ENCODE measurements at places on chromosomes 12 and 14. TPM values are rescaled to one million over a fixed set of nuclear protein-coding genes. Genes with fewer than 3 reads are reported as not detected.

GRCh38 chr12:65367396-65367795 lies 88.9 kb downstream of the MSRB3 start:
- no peak overlapping the region for H3K27ac ChIP-seq
- H3K4me1 ChIP-seq, result no peaks in the 10 kb centered on the region
- no peak overlapping the region for H3K4me3 ChIP-seq
- H3K36me3 ChIP-seq, result no peaks in the 10 kb centered on the region

The NOS1 gene
- polyA plus RNA-seq, result 11.4 TPM

- DNase-seq, result no peak
- no peak overlapping the region for H3K4me3 ChIP-seq
- H3K27me3 ChIP-seq, result no peaks in the 10 kb centered on the region
- no peak overlapping the region for H3K27ac ChIP-seq
- H3K36me3 ChIP-seq, result peaks cover 38% of the 10 kb centered on the region
- no peaks in the 10 kb centered on the region for H3K4me1 ChIP-seq
Observed at GRCh38 chr12:132033627-132034026, 83.9 kb downstream of the EP400 start.

The PTGER2 gene
- polyA plus RNA-seq, result 0.28 TPM

The CFAP251 gene
- polyA plus RNA-seq, result 74.2 TPM

GRCh38 chr12:130141105-130141504 lies 21.2 kb upstream of the FZD10 start:
- H3K36me3 ChIP-seq, result no peaks in the 10 kb centered on the region
- no peak overlapping the region for H3K27ac ChIP-seq
- H3K4me3 ChIP-seq, result no peak overlapping the region
- H3K4me1 ChIP-seq, result peaks cover 31% of the 10 kb centered on the region
- DNase-seq, result no peak

- H3K27ac ChIP-seq, result no peak overlapping the region
- H3K36me3 ChIP-seq, result no peaks in the 10 kb centered on the region
- no peaks in the 10 kb centered on the region for H3K27me3 ChIP-seq
- H3K4me1 ChIP-seq, result peaks cover 3% of the 10 kb centered on the region
Observed at GRCh38 chr14:33776871-33777270, 174.0 kb downstream of the EGLN3 start.

The PLEKHA5 gene
- polyA plus RNA-seq, result 14.8 TPM

The FNTB gene
- 13.7 TPM for polyA plus RNA-seq

- no peak overlapping the region for H3K4me3 ChIP-seq
- H3K36me3 ChIP-seq, result no peaks in the 10 kb centered on the region
- H3K27me3 ChIP-seq, result no peaks in the 10 kb centered on the region
- no peak for DNase-seq
Observed at GRCh38 chr12:53198486-53199110, 8.5 kb downstream of the ITGB7 start.

GRCh38 chr14:75909630-75910029 lies 72.2 kb downstream of the TGFB3 start:
- peaks cover 4% of the 10 kb centered on the region for H3K4me1 ChIP-seq
- H3K27ac ChIP-seq, result no peak overlapping the region
- H3K36me3 ChIP-seq, result peaks cover 4% of the 10 kb centered on the region
- DNase-seq, result no peak
- H3K27me3 ChIP-seq, result no peaks in the 10 kb centered on the region

DNA sequence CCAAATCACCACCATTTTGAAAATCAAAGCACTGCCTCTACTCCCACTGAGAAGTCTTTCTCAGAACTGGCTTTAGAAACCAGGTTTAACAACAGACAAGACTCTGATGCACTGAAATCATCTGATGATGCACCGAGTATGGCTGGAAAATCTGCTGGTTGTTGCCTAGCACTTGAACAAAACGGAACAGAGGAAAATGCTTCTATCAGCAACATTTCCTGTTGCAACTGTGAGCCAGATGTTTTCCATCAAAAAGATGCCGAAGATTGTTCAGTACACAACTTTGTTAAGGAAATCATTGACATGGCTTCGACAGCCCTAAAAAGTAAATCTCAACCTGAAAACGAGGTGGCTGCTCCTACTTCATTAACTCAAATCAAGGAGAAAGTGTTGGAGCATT lies 115.0 kb upstream of the NPAS3 start:
- H3K36me3 ChIP-seq, result no peaks in the 10 kb centered on the region
- H3K27ac ChIP-seq, result no peak overlapping the region
- no peak overlapping the region for H3K4me3 ChIP-seq

DNA sequence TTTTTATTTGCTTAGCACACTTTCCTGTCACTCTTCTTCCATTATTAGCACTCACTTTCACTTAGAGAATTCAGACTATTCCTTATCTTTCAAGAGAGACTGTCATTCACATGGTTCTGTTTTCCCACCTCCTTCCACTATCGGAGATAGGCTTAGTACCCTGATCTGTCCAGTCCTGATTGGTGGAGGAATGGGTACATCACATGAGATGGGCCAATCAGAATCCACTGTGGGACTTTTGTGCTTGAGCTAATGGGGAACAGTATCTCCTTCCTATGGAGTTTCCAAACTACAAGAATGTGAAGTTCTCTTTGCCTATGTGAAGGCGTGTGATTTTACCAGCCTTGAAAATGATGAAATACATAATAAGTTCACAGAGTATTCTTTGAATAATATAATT lies 4.8 kb upstream of the KITLG start:
- H3K27me3 ChIP-seq, result no peaks in the 10 kb centered on the region
- H3K36me3 ChIP-seq, result no peaks in the 10 kb centered on the region
- no peaks in the 10 kb centered on the region for H3K4me1 ChIP-seq

DNA sequence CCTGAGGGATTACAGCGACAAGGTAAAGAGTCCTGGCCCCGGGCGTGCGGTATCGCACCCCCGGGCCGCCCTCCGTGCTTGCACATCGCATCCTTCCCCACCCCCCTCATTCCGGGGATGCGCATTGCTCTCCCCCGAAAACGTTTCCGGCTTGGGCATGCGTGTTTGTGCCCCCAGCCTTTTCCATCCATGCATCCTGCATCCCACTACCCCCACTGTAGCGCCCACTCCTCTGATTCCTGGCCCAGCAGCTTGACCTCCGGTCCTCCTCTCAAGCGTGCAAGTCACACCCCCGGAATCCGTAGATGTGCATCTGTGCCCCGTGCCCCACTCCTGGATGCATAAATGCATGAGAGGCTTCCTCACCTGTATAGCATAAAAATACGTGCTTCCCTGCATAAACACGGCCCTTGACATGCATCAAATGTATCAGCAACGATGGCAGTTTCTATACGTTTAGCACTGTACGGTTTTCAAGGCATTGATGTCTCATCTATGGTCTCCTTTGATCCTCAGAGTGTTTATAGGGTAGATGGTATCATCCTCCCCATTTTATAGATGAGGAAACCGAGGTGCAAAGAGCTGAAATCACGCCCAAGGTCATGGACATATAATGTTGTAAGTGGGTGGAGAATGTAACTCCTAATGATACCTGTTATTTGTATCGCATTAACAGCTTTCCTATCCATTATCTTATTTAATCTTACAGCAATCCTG lies 484 bp downstream of the RIC8B start:
- peak overlapping the region; percentile 78 for H3K4me3 ChIP-seq
- H3K27me3 ChIP-seq, result no peaks in the 10 kb centered on the region
- peaks cover 15% of the 10 kb centered on the region for H3K4me1 ChIP-seq
- DNase-seq, result no peak
- no peaks in the 10 kb centered on the region for H3K36me3 ChIP-seq

- no peak overlapping the region for H3K4me3 ChIP-seq
- H3K27me3 ChIP-seq, result no peaks in the 10 kb centered on the region
- no peak for DNase-seq
- H3K36me3 ChIP-seq, result no peaks in the 10 kb centered on the region
Observed at GRCh38 chr12:116257215-116257614, 20.3 kb downstream of the MED13L start.

DNA sequence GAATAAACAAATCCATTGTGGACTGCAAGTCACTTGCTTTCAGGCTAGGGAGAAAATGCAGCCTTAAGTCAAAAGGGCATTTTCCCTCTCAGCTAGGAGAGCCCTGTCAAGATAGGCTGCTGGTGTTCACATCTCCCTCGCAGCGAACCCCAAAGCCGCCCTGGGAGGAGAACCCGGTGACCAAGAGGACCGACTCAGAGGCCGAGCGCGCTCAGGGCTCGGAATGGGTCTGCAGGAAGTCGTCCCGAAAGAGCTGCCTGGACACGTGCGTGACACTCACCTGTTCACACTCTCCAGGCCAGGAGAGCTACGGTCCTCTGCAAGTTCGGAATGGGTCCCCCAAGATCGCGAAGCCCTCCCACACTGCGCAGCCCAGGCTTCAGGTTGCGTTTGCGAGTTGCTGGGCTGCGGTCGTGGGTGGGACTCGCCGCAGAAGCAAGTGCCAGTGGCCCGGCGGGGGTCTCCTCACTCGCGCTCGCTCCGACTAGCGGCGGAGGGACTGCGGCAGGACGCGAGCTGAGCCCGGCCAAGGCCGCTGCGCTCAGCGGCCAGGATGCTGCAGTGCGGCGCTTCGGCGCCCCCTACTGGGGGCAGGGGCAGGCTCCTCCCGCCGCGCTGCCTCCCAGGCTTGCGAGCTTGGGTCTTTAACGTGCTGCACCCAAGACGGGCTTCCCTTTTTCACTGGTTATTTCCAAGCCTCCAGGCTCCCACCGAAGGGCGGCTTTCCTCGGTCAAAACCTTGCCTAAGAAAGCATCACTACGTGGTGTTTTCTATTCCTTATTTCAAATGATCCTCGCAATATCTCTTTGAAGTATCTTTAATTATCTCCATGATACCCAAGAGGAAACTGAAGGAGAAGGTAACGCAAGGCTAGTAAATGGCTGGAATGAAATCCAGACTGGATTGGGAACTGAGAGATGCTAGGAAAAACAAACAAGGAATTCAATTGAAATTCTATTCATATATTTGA lies at the start of gene RERG:
Gene RERG, minus strand, starts transcription at position 503 of the 971 bp plus-strand sequence. CDS start 3,928 bp downstream, outside the sequence.
- H3K27ac ChIP-seq, result no peak within 1 kb of the TSS
- no peaks in the 10 kb centered on the region for H3K4me1 ChIP-seq
- no peak for DNase-seq
- peak within 1 kb of the TSS; percentile 20 for H3K4me3 ChIP-seq

GRCh38 chr14:70871863-70872677 lies 35.2 kb upstream of the PCNX1 start:
- no peaks in the 10 kb centered on the region for H3K36me3 ChIP-seq
- H3K27ac ChIP-seq, result no peak overlapping the region
- no peaks in the 10 kb centered on the region for H3K27me3 ChIP-seq
- no peak overlapping the region for H3K4me3 ChIP-seq

GRCh38 chr12:120086801-120087621 lies 29.5 kb downstream of the RAB35 start:
- DNase-seq, result peak; percentile 92
- peak overlapping the region; percentile 64 for H3K27ac ChIP-seq
- H3K27me3 ChIP-seq, result no peaks in the 10 kb centered on the region
- peak overlapping the region; percentile 52 for H3K4me3 ChIP-seq
- H3K36me3 ChIP-seq, result peaks cover 9% of the 10 kb centered on the region

DNA sequence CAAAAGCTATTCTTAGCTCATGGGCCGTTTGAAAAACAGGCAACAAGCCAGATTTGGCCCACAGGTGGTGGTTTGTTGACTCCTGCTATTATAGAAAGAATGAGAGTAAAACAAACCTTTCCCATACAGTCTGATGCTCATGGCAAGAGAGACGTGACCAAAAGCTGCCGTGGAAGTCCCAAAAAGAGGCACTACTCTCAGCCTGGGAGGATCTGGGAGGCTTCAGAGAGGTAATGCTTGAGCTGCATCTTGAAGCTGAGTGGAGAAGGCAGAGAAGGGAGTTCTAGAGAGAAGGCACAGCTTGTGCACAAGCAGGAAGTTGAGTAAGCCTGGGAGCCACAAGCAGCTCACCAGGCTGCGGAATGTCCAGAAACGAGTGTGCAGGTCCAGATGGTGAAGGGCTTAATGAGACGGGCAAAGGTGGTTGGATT lies 9.6 kb downstream of the PLXNC1 start:
- no peak overlapping the region for H3K27ac ChIP-seq
- no peak overlapping the region for H3K4me3 ChIP-seq
- peaks cover 11% of the 10 kb centered on the region for H3K27me3 ChIP-seq
- H3K4me1 ChIP-seq, result no peaks in the 10 kb centered on the region
- DNase-seq, result no peak
- H3K36me3 ChIP-seq, result no peaks in the 10 kb centered on the region

DNA sequence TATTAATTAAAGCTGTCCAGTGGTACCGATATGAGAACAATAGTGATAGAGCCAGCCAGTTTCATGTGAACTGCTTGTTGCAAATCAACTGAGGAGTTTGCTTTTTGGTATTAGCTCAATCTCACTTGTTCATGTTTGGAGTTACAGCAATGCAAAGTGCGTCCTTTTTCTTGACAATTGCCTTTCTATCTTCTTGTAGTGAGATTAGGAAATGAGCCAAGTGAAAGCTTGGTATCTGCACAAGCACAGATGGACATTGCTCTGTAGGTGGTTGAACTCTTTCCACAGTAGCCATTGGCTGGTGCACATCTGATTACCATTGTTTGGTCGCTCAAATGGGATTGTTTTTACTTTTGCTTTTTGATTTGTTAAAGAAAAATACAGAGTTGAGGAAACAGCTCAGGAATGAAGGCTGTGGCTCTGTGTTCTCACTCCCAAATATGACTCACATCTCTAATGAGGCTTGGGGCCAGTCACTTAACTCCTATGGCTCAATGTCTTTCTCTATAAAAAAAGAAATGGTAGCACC lies 241.4 kb downstream of the BMP4 start:
- H3K4me3 ChIP-seq, result no peak overlapping the region
- H3K27ac ChIP-seq, result no peak overlapping the region
- H3K4me1 ChIP-seq, result peaks cover 4% of the 10 kb centered on the region
- no peaks in the 10 kb centered on the region for H3K27me3 ChIP-seq
- no peaks in the 10 kb centered on the region for H3K36me3 ChIP-seq
